ENCODE measurements at places on chromosomes 2 and 18.

DNA sequence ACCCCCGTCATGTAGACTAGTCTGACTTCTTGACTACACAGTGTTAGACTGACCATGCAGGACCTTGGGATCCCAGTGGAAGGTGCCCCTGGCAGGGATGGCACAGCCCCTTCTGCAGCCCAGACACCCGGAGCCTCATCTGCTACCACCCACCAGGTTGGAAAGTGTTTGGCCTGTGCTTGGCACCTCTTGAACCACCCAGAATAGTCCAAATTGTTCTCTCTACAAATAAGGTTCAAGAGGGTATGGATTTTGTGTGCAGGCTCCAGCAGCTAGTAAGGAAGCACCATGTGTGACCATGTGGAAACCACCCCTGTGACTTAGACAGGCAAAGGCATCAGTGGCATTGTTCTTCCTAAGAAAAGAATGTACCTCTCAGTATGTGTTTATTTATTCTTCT is 18.4 kb downstream of the L3MBTL4 start:
- no peak for DNase-seq

GRCh38 chr2:218397820-218398436 is 1.7 kb upstream of the CTDSP1 start:
- DNase-seq, result peak; percentile 89

GRCh38 chr18:79680100-79680879 is 687 bp downstream of the CTDP1 start:
- DNase-seq, result peak; percentile 65

DNA sequence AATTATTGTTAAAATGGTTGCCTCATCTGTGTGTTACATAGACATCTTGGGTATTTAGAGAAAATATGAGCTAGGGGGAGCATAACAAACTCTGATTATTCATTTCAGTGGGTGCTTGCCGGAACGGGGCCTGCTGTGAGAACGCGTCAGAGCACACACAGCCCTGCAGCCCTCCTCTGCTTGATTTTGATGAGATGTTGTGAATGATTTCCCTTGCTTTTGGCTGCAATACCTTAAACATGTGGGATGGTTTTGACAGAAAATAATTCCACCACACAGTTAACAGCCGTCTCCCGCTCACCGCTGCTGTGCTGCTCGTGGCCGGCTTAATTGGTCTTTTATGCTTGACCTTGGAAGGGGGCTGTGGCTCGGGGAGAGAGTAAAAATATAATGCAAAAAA is 49.9 kb upstream of the TXNDC2 start:
- DNase-seq, result no peak

DNA sequence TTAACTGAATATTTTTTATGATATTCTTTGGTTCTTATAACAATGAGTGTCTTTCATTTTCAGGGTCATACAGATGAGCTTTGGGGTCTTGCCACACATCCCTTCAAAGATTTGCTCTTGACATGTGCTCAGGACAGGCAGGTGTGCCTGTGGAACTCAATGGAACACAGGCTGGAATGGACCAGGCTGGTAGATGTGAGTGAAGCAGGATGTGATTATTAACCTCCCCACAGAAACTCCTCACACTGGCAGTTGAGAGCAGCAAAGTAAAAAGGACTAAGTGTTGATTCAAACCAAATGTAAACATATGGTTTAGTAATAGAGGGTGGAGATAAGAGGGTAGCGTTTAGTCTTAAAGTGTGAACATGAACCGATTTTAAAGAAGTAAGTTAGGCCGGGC is 57.8 kb downstream of the COX7A2L start:
- DNase-seq, result no peak

- DNase-seq, result no peak
Observed at GRCh38 chr2:7774481-7774880, 857.3 kb downstream of the RNF144A start.

GRCh38 chr2:171579481-171579880 is 57.2 kb downstream of the CYBRD1 start:
- no peak for DNase-seq

GRCh38 chr2:20660506-20661420 is 6.2 kb upstream of the GDF7 start:
- no peak for DNase-seq

DNA sequence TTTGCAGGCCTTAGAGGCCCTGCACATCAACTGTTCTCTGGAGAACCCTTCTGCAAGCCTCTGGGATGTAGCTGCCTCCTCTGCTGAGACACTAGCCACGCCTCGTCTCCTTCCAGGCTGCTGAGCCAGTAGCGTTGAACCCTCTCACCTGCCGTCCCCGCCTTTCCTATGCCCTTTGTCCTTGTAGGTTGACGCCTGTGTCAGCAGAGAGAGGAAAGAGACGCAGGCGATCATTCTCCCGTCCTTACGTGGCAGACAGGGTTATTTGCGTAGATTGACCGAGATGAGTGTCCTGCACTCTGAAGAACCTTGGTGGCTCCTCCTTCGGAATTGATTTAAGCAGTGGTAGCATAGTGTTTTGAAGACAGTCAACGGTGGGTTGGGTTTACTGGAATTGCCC is 27.8 kb downstream of the ID2 start:
- no peak for DNase-seq

GRCh38 chr2:210009896-210010295 is 7.5 kb downstream of the RPE start:
- no peak for DNase-seq

- DNase-seq, result no peak
Observed at GRCh38 chr2:27738349-27739057, 33.0 kb upstream of the MRPL33 start.

DNA sequence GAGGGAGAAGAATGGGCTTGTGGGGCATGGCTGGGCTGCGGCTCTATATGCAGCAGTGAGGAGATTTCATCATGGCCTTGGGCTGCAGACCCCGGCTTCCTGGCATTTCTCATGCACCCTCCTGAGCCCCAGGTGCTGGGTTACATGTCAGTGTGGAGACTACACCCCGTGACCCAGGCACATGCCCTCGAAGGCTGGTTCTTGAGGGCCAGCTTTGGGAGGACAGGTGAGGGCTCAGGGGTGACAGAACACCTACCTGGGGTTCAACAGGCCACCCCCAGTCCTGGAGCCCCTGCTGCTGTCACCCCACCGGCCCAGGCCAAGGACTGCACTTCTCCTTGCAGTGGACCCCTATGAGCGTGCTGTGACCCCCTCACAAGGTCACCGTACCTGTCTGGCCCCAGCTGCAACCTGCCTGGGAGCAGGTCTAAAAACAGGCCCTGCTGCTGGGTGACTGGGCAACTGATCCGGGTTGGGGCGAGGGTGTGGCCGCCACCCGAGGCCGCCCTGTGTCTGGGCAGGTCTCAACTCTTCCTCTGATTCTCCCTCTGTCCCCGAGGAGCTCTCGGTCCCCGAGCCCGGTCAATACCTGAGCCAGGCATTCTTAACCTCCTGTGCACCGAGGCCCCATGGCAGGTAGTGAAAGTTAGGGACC is 94.8 kb upstream of the OTOS start:
- DNase-seq, result no peak

GRCh38 chr2:238567996-238568395 is 141.3 kb downstream of the ASB1 start:
- no peak for DNase-seq

DNA sequence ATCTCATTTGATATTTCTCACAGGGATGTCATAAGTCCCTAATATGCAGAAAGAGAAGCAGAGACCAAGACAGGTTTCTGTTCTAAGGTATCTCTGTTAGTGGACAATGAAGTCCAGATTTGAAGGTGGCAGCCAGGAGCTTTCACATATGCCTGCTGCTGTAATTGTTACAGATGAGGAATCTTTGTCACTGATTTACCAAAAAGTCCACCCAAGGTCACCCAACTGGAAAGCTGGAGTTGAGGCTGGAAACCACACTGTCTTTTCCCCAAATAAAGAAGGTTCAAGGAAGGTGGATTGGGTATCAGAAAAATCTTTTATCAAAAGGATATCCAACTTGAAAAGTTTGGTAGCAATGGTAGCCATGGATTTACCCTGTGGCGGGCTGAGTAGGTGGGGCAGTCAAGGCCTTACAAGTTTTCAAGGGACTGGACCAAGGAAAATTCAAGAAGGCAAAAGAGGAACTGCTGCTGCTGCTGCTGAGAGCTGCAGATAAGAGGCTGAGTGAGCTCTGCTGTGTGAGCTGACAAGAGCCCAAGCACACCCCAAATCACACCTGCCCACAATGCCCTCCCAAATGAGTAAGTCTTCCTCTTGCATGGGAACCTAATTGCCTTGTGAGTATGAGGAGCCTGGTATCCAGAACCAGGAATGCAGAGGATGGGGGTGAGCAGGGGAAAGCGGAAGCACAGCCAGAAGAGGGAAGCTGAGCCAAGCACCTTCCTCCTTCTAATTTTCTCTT is 241.2 kb downstream of the ANAPC1 start:
- DNase-seq, result no peak

DNA sequence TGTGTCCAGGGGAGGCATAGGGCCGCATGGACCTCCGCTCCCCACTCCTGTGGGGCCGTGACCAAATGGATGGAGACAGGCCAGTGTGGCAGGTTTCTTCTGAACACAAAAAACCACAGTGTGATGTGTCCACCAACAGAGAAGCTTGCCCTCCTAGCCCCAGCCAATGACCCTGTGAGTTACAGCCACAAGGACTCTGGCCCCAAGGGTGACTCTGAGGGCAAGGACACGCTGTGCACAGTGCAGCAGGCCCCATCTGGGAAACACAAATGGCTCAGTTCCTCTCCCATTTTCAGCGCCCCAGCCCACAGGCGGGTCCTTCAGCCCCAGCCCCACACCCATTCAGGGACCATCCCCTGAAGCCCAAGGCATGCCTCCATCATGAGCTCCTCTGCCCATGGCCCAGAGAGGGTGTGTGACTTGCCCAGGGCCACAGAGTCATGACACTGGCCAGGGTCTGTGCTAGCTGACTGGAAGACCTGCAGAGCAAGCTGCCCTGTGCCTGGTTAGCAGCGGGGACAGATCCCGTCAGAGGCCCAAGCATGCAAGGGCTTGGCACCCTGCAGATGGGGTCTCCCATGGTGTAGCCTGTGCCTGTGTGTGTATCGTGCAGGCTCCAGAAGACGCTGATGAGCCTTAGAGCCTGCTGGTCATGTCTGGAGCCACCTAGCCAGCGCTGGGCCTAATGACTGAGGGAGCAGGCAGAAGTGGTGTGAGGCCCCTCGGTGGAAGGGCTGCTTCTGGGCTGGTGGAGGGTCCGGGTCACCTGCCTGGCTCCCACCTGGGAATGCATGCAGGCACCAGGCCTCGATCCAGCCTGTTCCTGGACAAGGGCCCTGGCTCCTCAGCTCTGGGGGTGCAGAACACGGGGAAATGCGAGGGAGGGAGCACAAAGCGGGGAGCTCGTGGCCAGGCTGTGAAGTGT is 47.7 kb downstream of the HS6ST1 start:
- DNase-seq, result no peak

DNA sequence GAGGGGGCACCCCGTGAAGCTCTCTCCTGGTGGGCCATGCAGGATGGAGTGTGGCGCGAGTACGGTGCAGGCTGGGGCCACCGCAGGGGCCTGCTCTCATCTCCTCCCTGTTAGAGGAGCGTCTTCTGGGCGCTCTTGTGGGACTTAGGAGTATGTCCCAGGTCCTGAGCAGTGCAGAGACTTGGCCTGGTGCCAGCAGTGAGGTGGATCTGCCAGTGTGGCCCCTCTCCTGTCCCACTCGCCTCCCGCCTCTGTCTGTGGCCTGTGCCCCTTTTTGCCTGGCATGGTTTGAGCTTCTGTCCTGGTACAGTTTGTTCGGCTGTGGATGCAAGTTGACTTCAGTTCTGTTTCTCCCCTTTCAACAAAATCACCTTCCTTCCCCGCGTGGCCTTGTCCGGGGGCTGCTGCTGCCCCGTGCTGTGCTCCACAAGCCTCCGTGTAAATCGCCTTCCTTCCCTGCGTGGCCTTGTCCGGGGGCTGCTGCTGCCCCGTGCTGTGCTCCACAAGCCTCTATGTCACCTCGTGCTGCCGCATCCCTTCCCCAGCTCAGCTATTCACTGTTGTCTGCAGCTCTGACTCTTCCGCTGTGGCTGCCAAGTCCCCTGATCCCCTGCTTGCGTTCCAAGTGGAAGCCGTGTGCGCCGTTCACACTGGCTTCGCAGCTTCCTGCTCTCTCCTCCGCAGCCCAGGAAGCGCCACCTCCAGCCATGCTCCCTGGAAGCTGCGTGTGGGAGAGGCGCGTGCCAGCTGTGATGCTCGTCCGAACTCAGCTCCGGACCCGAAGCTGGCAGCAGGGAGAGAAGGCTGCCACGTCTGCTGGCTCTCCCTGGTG is 13.7 kb downstream of the LDLRAD4 start:
- no peak for DNase-seq

- DNase-seq, result no peak
Observed at GRCh38 chr18:37389684-37390368, 175.8 kb downstream of the CELF4 start.

- DNase-seq, result no peak
Observed at GRCh38 chr2:114068438-114068837, 178.5 kb downstream of the ACTR3 start.

DNA sequence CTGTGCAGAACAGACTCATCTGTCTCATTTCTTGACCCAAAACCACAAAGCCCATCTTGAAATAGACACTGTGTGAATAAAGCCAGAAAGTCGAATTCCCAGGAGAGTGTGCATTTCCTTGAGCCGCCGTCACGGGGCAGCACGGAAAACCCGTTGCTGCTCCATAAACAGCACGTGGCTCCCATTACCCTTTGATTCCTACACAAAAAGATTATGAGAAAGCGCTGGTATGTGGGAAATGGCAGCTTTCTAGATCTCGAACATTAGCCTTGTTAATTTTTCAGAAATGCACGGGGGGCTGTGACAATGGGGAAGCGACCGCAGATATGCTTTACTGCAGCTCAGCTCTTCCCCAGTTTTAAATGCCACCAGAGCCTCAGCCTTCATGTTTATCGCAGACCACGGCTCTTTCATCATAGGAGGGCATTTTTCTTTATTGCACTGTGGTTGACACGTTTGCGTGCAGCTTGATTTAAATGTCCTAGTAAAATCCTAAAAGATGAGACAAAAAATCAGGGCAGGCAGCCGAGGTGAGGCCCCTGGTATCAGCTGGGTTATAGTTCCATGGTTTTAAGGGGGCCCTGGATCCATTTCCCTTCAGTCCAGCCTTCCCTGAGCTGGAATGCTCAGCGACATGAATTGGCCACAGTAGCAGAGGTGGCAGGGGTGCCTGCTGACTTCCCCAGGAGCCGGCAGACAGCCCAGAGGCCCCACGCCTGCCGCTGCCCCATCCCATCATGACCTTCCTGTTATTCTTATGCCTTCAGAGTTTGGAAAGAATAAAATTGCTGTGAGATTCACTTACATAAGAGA is 249.3 kb downstream of the NDUFA10 start:
- DNase-seq, result no peak

DNA sequence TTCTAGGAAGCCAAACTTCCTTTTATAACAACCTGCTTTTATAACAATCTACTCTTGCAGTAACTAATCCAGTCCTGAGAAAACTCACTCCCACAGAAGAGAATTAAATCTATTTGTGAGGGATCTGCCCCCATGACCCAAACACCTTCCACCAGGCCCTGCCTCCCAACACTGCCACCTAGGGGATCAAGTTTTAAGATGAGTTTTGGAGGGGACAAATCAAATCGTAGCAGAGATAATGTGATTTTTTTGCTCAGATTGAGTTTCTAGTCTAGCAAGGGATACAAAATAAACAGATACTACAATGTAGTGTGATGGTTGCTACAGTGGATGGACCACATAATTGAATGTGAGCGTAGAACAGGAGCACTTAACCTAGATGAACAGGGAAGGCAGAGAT is 52.2 kb downstream of the NCOA1 start:
- no peak for DNase-seq

- no peak for DNase-seq
Observed at GRCh38 chr2:233435436-233436190, 81.3 kb downstream of the DGKD start.
